Lower lobe of right lung (tissue), 2 donors: ENCODE measurements at places on chromosomes 1 and 21. TPM values are rescaled to one million over a fixed set of nuclear protein-coding genes. Genes with fewer than 3 reads are reported as not detected.

- H3K4me3 ChIP-seq = peak overlapping the region; percentile 54
- H3K36me3 ChIP-seq = no peaks in the 10 kb centered on the region
- DNase-seq = peak; percentile 81
- no peaks in the 10 kb centered on the region for H3K27me3 ChIP-seq
- H3K27ac ChIP-seq = peak overlapping the region; percentile 83
- peaks cover 87% of the 10 kb centered on the region for H3K4me1 ChIP-seq
These were observed 35.6 kb upstream of the WASF2 start for GRCh38 chr1:27525296-27526272.

DNA sequence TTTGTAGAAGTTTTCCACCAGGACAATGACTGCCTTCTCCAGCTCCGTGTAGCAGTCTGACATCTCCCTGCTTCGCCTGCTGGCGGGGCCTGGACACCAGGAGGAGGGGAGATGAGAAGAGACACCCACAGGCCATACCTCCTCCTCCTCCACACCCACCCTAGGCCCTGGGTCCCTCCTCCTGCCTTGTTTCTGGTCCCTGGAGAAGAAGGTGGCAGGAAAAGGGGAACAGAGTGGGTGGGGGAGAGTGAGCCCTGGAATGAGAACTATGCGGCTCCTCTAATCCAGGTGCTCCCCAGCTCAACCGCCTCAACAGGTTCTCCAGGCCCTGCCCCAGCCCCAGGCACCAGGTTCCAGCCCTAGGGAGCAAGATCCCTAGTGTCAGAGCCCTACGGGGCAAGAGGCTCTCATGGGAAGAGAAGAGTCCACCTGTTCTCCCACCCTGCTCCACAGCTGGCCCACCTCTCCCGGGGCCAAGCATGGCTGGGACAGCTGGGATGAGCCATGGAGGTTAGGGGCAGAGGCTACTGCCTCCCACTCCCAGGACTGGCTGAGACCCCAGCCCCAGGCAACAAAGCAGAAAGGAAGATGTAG lies 4.8 kb downstream of the S100A16 start:
- peak overlapping the region; percentile 90 for H3K27ac ChIP-seq
- no peak for DNase-seq
- no peaks in the 10 kb centered on the region for H3K27me3 ChIP-seq
- H3K4me1 ChIP-seq = peaks cover 44% of the 10 kb centered on the region

DNA sequence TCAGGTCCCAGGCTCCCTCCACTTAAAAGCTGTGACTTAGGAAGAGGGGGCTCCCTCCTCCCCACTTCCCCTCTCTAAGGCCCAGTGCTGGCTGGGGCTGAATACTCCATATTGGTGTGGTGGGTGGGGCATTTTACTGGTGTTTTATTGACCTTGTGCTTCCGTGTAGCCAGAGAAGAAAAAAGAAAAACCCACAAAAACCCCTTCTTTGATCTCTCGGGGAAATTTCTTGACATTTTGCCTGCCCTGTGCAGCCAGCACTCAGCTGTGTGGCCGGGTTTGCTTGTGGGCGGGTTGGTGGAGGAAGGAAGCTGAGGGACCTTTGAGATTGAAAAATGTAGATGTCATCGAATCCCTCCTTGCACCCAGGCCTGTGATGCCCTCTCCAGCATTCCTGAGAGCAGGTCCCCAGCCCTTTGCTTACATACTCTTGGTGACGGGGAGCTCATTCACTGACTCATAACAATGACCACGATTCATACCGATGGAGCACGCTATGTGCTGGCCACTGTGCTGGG lies 24.8 kb downstream of the TNFRSF8 start:
- H3K4me3 ChIP-seq = no peak overlapping the region
- H3K36me3 ChIP-seq = no peaks in the 10 kb centered on the region
- no peaks in the 10 kb centered on the region for H3K4me1 ChIP-seq
- no peak overlapping the region for H3K27ac ChIP-seq
- no peaks in the 10 kb centered on the region for H3K27me3 ChIP-seq

DNA sequence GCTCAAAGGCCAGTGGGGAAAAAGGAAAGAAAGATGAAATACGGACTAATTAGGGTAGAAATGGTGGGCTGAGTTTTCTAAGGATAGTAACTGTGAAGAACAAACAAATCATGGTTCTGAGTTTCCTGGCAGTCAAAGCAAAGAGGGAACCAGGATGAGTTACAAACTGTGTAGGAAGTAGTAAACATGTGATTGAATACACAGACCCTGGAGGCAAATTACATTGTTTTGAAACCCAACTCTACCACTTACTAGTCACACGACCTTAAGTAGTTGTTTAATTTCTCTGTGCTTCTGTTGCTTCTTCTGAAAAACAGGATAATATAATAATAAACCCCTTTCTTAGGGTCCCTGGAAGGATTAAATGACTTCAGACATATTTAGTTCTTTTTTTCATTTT lies 11.2 kb upstream of the LUZP1 start:
- peaks cover 32% of the 10 kb centered on the region for H3K4me1 ChIP-seq
- H3K27ac ChIP-seq = no peak overlapping the region

ERICH3 gene
- 8.1 TPM for total RNA-seq

CD55 gene
- 356 TPM for total RNA-seq

- no peak for DNase-seq
- H3K36me3 ChIP-seq = no peaks in the 10 kb centered on the region
- no peaks in the 10 kb centered on the region for H3K4me1 ChIP-seq
- no peaks in the 10 kb centered on the region for H3K27me3 ChIP-seq
These were observed 79.5 kb downstream of the SETD4 start for GRCh38 chr21:35980821-35981220.

GRCh38 chr1:29686012-29686930 lies 449.9 kb downstream of the PTPRU start:
- peaks cover 33% of the 10 kb centered on the region for H3K27me3 ChIP-seq
- no peak overlapping the region for H3K4me3 ChIP-seq
- DNase-seq = no peak
- H3K4me1 ChIP-seq = no peaks in the 10 kb centered on the region

- H3K27ac ChIP-seq = no peak overlapping the region
- H3K36me3 ChIP-seq = no peaks in the 10 kb centered on the region
- peaks cover 19% of the 10 kb centered on the region for H3K4me1 ChIP-seq
- no peaks in the 10 kb centered on the region for H3K27me3 ChIP-seq
- DNase-seq = no peak
These were observed 105.5 kb upstream of the TARDBP start for GRCh38 chr1:10906866-10907519.

PTGER3 gene
- 1.9 TPM for total RNA-seq

KIF2C gene
- total RNA-seq = 1.7 TPM

- no peak for DNase-seq
- no peak overlapping the region for H3K27ac ChIP-seq
- H3K4me3 ChIP-seq = no peak overlapping the region
- H3K27me3 ChIP-seq = no peaks in the 10 kb centered on the region
- no peaks in the 10 kb centered on the region for H3K36me3 ChIP-seq
- H3K4me1 ChIP-seq = no peaks in the 10 kb centered on the region
These were observed 521.1 kb downstream of the ADGRL2 start for GRCh38 chr1:82321794-82322193.

DNA sequence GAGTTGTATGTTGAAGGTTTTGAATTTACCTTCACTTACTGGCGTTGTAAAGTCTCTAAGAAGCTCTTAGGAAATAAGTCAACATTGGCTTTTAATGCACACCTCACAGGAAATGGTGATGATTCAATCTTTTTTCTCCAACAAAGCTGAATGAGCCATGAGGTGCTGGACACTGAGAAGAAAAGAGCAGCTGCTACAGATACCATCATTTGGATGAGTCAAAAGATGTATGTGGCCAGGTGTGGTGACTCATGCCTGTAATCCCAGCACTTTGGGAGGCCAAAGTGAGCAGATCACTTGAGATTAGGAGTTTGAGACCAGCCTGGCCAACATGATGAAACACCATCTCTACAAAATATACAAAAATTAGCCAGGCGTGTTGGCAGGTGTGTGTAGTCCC lies 3.3 kb upstream of the IL23R start:
- DNase-seq = no peak
- H3K36me3 ChIP-seq = no peaks in the 10 kb centered on the region
- no peak overlapping the region for H3K27ac ChIP-seq
- no peaks in the 10 kb centered on the region for H3K27me3 ChIP-seq
- H3K4me1 ChIP-seq = no peaks in the 10 kb centered on the region
- no peak overlapping the region for H3K4me3 ChIP-seq

REN gene
- 0.59 TPM for total RNA-seq

DNA sequence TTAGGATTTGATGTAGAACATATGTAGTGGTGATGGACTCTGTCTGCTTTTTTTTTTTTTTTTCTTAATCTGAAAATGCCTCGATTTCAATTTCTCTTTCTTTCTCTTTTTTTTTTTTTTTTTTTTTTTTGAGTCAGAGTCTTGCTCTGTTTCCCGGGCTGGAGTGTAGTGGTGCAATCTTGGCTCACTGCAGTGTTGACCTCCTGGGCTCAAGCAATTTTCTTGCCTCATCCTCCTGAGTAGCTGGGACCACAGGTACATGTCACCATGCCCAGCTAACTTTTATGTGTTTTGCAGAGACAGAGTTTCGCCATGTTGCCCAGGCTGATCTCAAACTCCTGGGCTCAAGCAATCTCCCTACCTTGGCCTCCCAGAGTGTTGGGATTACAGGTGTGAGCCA lies 17.4 kb downstream of the MAST2 start:
- no peaks in the 10 kb centered on the region for H3K4me1 ChIP-seq
- H3K27me3 ChIP-seq = no peaks in the 10 kb centered on the region
- no peak for DNase-seq

ANGEL2 gene
- 36.6 TPM for total RNA-seq

DNA sequence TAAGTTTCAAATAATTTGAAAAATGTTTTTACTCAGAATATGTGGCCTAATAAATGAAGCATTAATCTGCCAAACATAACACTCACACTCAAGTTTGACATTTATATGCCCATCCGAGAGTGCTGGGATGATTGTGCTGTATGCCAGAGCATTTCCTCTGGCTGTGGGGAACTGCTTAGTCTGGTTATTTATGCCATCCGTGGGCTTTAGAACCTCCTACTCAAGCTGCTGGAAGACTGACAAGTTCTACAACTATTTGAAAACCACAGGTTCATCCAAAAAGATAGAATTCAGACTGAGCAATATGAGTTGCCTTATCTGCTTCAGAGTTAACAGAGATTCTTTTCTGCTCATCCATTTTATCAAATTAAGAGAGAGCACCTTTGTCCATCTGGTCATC lies 25.9 kb downstream of the PCNX2 start:
- H3K27ac ChIP-seq = no peak overlapping the region
- DNase-seq = no peak
- H3K4me1 ChIP-seq = no peaks in the 10 kb centered on the region
- no peak overlapping the region for H3K4me3 ChIP-seq

MYOM3 gene
- 0.15 TPM for total RNA-seq

DNA sequence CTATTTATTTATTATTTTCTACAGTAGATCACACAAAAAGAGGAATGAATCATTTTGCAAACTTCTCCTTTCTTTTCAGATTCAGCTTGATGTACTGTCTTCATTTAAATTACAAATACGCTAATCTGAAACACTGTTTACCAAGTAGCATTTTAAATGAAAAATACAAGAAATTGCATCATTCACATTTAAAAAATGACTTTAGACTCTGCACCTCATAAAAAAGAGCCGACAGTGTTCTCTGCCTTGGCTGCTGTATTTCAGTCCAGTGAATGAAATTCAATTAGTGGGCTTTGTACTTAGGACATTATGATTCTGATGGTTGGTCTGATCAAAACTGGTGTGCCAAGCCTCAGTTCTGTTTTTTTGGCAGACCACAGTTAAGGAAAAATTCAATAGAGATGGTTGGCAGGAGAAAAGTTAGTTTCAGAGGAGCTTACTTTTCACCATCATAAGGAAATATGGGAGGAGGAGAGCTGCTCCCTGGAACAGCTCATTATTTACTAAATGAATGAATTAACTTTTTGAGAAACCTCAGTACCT lies 222.4 kb upstream of the ESRRG start:
- no peaks in the 10 kb centered on the region for H3K27me3 ChIP-seq
- DNase-seq = no peak
- no peaks in the 10 kb centered on the region for H3K36me3 ChIP-seq
- H3K4me3 ChIP-seq = no peak overlapping the region
- no peaks in the 10 kb centered on the region for H3K4me1 ChIP-seq

DNA sequence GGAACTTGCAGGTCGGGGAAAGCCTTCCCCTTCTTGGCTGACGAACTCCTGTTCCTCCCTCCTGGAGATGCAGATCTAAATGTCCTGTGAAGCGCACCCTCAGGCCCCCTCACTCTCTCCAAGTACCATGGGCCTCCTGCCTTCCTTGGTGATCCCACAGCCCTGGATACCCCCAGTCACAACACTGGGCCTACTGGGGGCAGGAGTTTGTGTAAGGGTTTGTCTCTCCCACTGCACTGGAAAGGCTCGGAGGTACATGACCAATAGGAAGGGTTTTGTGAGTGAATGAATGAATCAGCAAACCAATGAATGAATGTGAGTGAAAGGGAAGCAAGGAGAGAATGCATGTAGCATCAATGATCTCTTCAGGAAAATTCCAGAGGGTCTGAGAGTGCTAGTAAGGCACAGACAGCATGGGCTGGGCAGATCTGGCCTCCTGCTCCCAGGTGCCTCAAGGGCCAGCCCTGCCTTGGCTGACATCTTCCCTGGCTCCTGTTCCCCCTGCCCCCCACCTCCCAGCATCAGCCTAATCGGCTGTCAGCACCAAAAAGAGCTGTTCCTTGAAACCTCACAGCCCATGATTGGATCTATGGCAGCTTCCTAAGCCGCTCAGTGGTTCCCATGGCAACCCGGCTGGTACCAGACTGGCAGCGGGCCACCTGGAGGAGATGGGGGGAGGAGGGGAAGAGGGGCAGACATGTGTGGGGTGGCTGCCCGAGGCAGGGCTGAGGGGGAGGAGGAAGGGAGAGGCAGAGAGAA lies 95.8 kb downstream of the VWA5B1 start:
- H3K27ac ChIP-seq = no peak overlapping the region
- no peak for DNase-seq
- H3K4me1 ChIP-seq = no peaks in the 10 kb centered on the region
- H3K36me3 ChIP-seq = no peaks in the 10 kb centered on the region

- H3K36me3 ChIP-seq = peaks cover 7% of the 10 kb centered on the region
- H3K4me3 ChIP-seq = no peak overlapping the region
- no peak overlapping the region for H3K27ac ChIP-seq
These were observed 6.6 kb downstream of the SNX27 start for GRCh38 chr1:151618470-151618869.

FAM177B gene
- 0.56 TPM for total RNA-seq

DNA sequence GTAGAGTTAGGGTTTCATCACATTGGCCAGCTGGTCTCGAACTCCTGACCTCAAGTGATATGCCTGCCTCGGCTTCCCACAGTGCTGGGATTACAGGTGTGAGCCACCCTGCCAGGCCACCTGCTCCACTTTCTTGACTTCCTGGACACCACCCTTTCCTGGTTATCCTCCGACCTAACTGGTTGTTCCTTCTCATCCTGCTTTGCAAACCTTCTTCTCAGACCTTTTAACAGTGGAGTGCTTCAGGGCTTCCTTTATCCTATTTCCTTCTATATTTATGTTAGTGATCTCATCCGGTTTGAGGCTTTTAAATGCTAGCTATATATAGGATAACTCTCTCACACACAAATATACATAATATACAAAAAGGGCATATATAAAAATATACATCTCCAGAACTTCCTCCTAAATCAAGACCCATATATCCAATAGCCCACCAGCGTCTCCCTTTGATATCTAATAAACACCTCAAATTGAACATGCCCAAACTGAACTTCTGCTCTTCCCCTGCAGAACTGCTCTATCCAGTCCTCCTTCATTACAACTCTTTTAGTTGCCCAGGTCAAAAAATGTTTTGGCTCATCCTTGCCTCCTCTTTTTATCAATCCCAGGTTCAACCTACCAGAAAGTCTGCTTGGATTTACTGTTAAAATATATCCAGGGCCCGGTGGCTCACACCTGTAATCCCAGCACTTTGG lies 19.5 kb upstream of the UQCRHL start:
- no peak overlapping the region for H3K4me3 ChIP-seq
- H3K4me1 ChIP-seq = peaks cover 24% of the 10 kb centered on the region
- no peak for DNase-seq

CTPS1 gene
- 16.2 TPM for total RNA-seq

CNIH3 gene
- total RNA-seq = 2.1 TPM

TMEM82 gene
- total RNA-seq = not detected

CFHR1 gene
- total RNA-seq = 0.74 TPM
